Endothelial cell (in vitro differentiated cells): ENCODE measurements at places on chromosomes 5 and 9. TPM values are rescaled to one million over a fixed set of nuclear protein-coding genes. Genes with fewer than 3 reads are reported as not detected.
A peak's percentile ranks its signal among the peaks of the same experiment; 100 is the strongest.

The MARCOL gene
- not detected for total RNA-seq

The ADAMTSL1 gene
- total RNA-seq, result 18.2 TPM

The ZNF483 gene
- 24.0 TPM for total RNA-seq

DNA sequence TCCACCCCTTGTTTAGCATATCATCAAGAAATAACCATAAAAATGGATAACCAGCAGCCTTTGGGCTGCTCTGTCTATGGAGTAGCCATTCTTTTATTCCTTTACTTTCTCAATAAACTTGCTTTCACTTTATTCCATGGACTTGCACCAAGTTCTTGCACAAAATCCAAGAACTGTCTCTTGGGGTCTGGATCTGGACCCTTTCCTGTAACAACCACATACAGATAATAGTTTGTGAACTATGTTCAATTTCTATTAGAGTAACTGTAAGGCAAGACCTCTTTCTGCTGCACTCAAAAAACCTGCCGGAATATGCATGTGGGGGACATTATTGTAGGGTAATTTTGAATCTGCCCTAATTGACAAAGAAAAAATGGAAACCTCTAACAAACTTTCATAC, 66.9 kb upstream of the TMEM215 start:
- DNase-seq, result no peak

- DNase-seq, result peak; percentile 94
Measured at GRCh38 chr5:139774980-139775661, 20.5 kb upstream of the PSD2 start.

GRCh38 chr5:80516826-80517225, 28.9 kb downstream of the FAM151B start:
- no peak for DNase-seq

- no peak for DNase-seq
Measured at GRCh38 chr5:150505041-150505511, 2.9 kb upstream of the NDST1 start.

GRCh38 chr9:77879437-77879943, 152.1 kb downstream of the GNAQ start:
- DNase-seq, result no peak

- no peak for DNase-seq
Measured at GRCh38 chr5:135745897-135746500, 88.5 kb upstream of the SLC25A48 start.
